ENCODE measurements at places on chromosomes 6 and 20. TPM values are rescaled to one million over a fixed set of nuclear protein-coding genes. Genes with fewer than 3 reads are reported as not detected.

CCN5 gene
- total RNA-seq: not detected

GTSF1L gene
- total RNA-seq: not detected

MMP24 gene
- total RNA-seq: not detected

DLK2 gene
- total RNA-seq: 0.50 TPM

FAM217A gene
- not detected for total RNA-seq

MRPS10 gene
- 28.4 TPM for total RNA-seq

DNA sequence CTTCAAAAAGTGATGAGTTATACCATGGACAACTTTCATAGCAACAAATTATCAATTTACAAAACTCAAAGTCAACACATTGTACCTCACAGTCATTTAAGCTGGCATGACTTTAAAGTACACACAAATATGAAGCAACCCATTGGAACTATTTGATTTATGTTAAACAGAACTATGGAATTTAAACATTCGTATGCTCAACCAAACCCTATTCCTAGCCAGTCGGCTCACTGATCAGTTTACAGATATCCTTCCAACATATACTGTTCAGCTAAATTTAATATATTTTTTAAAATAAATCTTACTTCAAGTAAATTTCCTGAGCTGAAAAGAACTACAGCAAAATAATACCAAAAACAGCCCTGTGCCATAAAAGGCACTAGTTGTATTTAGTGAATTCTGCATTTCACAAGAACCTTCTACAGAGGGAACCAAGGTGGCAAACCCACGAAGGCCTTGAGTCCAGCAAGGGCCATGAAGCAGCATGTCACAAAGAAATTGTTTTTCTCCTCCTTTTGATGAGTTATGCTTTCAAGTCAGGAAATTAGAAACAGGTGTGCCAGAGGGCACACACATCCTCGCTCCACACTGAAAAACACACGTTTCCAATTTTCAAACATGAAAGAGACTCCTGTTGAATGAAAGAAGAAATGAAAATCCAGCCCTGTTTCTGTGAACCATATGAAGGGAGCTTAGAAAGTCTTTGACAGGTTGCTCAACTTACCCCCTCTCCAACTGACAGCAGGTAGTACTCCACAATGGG, 122.8 kb downstream of the TASP1 start:
- no peak overlapping the region for H3K4me3 ChIP-seq
- no peaks in the 10 kb centered on the region for H3K27me3 ChIP-seq
- no peaks in the 10 kb centered on the region for H3K36me3 ChIP-seq
- H3K27ac ChIP-seq: no peak overlapping the region
- no peaks in the 10 kb centered on the region for H3K4me1 ChIP-seq
- DNase-seq: no peak

DNA sequence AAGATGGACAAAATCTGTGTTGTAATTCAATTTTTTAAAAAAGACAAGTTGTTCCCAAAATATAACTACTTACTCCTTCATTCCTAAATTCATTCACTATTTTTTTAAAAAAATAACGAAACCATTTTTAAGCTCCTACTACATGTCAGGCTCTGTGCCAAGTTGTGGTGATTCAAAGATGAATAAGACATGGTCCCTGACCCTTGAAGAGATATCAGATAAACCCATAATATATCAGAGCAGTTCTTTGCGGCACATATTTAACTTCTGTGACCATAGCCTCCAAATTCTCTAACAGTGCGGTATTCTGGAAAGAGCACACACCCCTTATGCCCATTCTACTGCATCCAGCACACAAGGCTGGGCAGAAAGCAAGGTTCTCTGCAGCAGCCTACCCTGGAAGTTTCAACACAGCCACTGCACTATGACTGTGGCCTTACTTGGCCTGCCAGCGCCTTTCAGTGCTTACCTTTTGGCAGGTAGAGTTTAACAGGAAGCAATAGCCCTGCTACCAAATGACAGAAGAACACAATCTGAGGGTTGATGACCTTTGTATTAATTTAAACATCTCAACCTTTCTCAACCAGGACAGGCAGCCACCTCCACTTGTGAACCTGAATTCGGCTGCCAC, 406.5 kb downstream of the BTBD9 start:
- no peaks in the 10 kb centered on the region for H3K27me3 ChIP-seq
- H3K36me3 ChIP-seq: no peaks in the 10 kb centered on the region

GRCh38 chr20:59605601-59606364, 1.4 kb downstream of the PHACTR3 start:
- no peaks in the 10 kb centered on the region for H3K4me1 ChIP-seq
- H3K4me3 ChIP-seq: no peak overlapping the region

- no peak overlapping the region for H3K27ac ChIP-seq
- no peaks in the 10 kb centered on the region for H3K4me1 ChIP-seq
- peaks cover 2% of the 10 kb centered on the region for H3K27me3 ChIP-seq
- DNase-seq: no peak
Observed at GRCh38 chr20:54576518-54576917, 101.1 kb downstream of the DOK5 start.

GRCh38 chr6:107075951-107076381, 39.3 kb downstream of the BEND3 start:
- no peak overlapping the region for H3K27ac ChIP-seq
- DNase-seq: no peak
- no peaks in the 10 kb centered on the region for H3K27me3 ChIP-seq
- no peaks in the 10 kb centered on the region for H3K36me3 ChIP-seq

DNA sequence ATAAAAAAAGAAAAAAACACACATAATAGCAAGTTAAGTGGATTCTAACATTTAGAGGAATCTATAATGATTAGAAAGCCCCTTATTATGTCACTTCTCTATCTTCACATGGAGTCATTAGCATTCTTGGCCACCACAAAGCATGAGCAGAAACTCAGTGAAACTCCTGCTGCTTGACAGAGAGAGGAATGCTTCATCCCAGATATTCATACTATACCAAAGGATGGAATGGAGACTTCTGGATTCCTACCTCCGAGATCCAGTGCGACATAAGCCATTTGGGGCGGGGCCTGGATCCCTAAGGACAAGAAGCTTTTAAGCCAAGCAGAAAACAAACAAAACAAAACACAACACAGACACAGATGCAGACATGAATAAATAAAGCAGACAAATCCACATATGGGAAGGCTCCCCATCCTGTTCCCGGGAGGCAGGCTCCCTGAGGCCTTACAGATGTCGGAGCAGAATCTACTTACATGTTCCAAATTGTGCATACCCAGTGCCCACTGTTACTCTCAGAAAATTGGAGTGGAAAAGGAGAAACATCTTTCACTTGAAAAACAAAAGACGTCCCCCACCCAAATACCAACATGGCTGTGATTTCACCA, 727.3 kb downstream of the MAFB start:
- H3K27ac ChIP-seq: no peak overlapping the region
- H3K27me3 ChIP-seq: no peaks in the 10 kb centered on the region
- DNase-seq: no peak
- H3K4me3 ChIP-seq: no peak overlapping the region
- H3K4me1 ChIP-seq: no peaks in the 10 kb centered on the region

GRCh38 chr6:148757944-148758480, 11.2 kb downstream of the UST start:
- H3K36me3 ChIP-seq: no peaks in the 10 kb centered on the region
- H3K4me1 ChIP-seq: peaks cover 44% of the 10 kb centered on the region
- H3K27me3 ChIP-seq: peaks cover 41% of the 10 kb centered on the region
- no peak for DNase-seq

DNA sequence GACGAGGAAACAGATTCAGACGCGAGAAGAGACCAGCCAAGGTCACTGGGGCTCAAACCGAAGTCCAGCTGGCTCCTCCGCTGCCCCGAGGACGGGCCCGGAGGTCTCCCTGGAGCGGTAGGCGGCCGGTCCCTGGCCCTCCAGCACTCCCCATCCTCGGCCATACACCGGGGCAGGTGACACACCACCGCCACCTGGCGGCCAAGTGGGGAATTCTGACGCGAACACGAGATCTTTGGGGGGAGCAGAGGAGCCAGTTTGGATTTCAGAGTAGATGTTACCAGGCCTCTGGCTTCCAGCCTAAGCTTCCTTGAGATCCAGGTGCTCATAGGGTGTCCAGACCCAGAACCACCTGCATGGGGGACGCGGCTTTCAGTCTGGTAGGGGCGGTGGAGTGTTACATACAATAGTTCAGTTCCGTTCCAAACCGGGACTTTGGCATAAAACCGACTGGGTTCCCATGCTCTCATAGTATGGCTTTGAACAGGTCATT, 16.1 kb downstream of the BPIFB1 start:
- no peak overlapping the region for H3K27ac ChIP-seq
- DNase-seq: peak; percentile 70
- H3K36me3 ChIP-seq: no peaks in the 10 kb centered on the region
- H3K27me3 ChIP-seq: peaks cover 8% of the 10 kb centered on the region
- no peaks in the 10 kb centered on the region for H3K4me1 ChIP-seq

DNA sequence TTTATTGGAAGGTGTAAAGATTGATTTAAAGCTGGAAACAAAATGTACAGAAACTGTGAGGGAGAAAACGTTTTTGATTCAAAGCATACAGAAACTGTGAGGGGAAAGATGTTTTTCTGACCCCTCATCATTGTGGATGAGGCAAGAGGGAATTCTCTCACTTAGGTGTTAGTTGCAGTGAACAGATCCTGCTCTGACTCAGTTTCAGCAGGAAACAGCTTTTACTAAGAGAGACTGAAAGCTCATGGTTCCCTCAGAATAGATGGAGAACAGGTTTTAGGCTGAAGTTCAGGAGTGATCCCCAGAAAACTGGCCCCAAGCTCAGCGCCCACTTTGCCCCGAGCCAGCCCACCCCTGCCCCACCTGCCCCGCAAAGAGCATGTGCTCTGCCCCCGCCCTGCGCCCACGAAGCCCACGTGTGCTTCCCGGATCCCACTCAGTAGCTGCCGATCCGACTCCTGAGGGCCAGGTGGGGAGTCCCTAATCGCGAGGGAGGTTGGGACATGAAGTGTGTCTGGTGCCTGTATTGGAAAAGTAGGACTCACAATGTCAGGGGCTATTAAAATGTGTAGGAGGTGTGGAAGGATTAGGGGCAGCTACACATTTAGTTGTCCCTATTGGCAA, 41.2 kb downstream of the DUSP22 start:
- no peak overlapping the region for H3K27ac ChIP-seq
- peaks cover 32% of the 10 kb centered on the region for H3K4me1 ChIP-seq
- no peaks in the 10 kb centered on the region for H3K27me3 ChIP-seq
- no peak for DNase-seq

DNA sequence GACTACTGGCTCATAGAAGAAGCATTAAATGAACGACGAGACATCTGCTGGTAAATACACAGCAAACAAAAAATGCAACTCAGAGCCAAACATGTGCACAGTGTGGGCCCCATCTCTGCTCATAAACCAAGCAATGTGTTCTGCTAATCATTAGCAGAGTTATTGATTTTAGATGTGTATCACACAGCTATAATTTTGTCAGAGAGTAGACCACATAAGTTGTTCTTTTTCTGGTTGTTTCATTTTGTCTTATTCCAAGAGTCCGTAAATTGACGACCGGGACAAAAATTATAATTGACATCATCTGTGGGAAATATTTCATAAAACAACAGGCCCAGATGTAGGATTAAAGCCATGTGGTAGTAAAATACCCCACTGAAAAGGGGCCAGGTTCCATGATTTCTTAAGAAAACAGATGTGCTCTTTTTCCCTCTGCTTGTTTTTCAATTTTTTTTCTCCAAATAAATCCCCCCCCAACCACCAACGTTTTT, 423.6 kb downstream of the HAO1 start:
- H3K4me1 ChIP-seq: no peaks in the 10 kb centered on the region
- no peak overlapping the region for H3K27ac ChIP-seq
- H3K27me3 ChIP-seq: no peaks in the 10 kb centered on the region
- H3K36me3 ChIP-seq: no peaks in the 10 kb centered on the region
- no peak overlapping the region for H3K4me3 ChIP-seq

- peak; percentile 48 for DNase-seq
- H3K36me3 ChIP-seq: peaks cover 7% of the 10 kb centered on the region
- H3K27ac ChIP-seq: peak overlapping the region; percentile 76
- peak overlapping the region; percentile 64 for H3K4me3 ChIP-seq
- no peaks in the 10 kb centered on the region for H3K27me3 ChIP-seq
- H3K4me1 ChIP-seq: peaks cover 59% of the 10 kb centered on the region
Observed at GRCh38 chr20:36472637-36473090, 68.7 kb upstream of the MYL9 start.

GRCh38 chr6:43377710-43378229, 8.3 kb upstream of the ZNF318 start:
- no peak overlapping the region for H3K27ac ChIP-seq
- H3K36me3 ChIP-seq: peaks cover 15% of the 10 kb centered on the region
- peaks cover 14% of the 10 kb centered on the region for H3K27me3 ChIP-seq
- DNase-seq: no peak
- H3K4me3 ChIP-seq: no peak overlapping the region

GRCh38 chr6:99147206-99147605, 199.5 kb upstream of the FBXL4 start:
- H3K36me3 ChIP-seq: no peaks in the 10 kb centered on the region
- peaks cover 7% of the 10 kb centered on the region for H3K27me3 ChIP-seq
- H3K4me3 ChIP-seq: no peak overlapping the region
- no peaks in the 10 kb centered on the region for H3K4me1 ChIP-seq

DNA sequence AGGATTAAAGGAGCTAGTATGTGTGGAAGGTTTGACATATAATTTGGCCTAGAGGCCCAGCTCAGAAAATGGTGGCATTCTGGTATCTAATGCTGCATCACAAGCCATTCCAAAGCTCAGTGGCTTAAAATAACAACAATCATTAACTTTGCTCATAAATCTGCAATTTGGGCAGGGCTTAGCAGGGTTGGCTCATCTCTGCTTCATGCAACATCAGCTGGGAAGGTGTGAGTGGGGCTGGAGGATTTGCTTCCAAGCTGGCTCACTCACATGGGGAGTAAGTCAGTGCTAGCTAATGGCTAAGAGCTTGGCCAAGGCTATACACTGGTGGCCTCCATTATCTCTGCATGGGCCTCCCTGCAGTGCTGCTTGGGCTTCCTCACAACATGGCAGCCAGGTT, 48.0 kb upstream of the STK35 start:
- H3K36me3 ChIP-seq: no peaks in the 10 kb centered on the region
- peaks cover 8% of the 10 kb centered on the region for H3K27me3 ChIP-seq
- no peak for DNase-seq
- H3K4me3 ChIP-seq: no peak overlapping the region

- no peaks in the 10 kb centered on the region for H3K27me3 ChIP-seq
- H3K4me3 ChIP-seq: no peak overlapping the region
- H3K4me1 ChIP-seq: peaks cover 23% of the 10 kb centered on the region
- no peak for DNase-seq
- H3K36me3 ChIP-seq: peaks cover 22% of the 10 kb centered on the region
Observed at GRCh38 chr20:49909499-49910339, 5.6 kb downstream of the SPATA2 start.

GRCh38 chr6:37623666-37624065, 74.0 kb downstream of the MDGA1 start:
- DNase-seq: no peak
- no peaks in the 10 kb centered on the region for H3K36me3 ChIP-seq
- peaks cover 22% of the 10 kb centered on the region for H3K27me3 ChIP-seq
- H3K27ac ChIP-seq: no peak overlapping the region
- H3K4me1 ChIP-seq: peaks cover 35% of the 10 kb centered on the region

DNA sequence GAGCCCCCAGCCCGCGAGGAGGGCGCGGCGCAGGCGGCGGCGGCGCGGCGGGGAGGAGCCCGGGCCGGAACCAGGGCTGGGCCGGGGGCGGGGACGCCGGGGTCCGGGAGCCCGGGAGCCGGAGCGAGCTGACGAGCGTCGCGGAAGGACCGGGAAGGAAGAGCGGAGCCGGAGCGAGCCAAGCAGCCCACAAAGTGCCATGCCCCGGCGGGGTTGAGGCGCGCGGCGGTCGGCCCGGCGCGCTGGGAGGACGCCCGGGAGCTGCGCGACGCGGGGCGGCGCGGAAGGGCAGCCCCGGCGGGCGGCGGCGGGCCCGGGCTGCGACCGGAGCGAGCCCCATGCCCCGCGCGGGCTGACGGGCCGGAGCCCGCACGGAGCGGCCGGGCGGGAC, 289 bp downstream of the FOXP4 start:
- peaks cover 33% of the 10 kb centered on the region for H3K4me1 ChIP-seq
- H3K27ac ChIP-seq: no peak overlapping the region
- no peak overlapping the region for H3K4me3 ChIP-seq
- DNase-seq: no peak

Data from activated CD4-positive, alpha-beta memory T cell treated with anti-CD3 and anti-CD28 coated beads, Interleukin-2, amount 10 ng/mL, durations not matched to agents 7 days and 5 days (primary cell).